CD4-positive, alpha-beta T cell treated with Interleukin-2 at 100 ng/mL for 4 hours (primary cell): ENCODE measurements at places on chromosomes 11 and 22.

GRCh38 chr11:65213322-65214211 lies 31.8 kb downstream of the CAPN1 start:
- peak; percentile 9 for DNase-seq

- DNase-seq: no peak
Observed at GRCh38 chr11:8373519-8374432, 110.1 kb upstream of the LMO1 start.

GRCh38 chr22:28014211-28015045 lies 95.4 kb upstream of the PITPNB start:
- DNase-seq: no peak

DNA sequence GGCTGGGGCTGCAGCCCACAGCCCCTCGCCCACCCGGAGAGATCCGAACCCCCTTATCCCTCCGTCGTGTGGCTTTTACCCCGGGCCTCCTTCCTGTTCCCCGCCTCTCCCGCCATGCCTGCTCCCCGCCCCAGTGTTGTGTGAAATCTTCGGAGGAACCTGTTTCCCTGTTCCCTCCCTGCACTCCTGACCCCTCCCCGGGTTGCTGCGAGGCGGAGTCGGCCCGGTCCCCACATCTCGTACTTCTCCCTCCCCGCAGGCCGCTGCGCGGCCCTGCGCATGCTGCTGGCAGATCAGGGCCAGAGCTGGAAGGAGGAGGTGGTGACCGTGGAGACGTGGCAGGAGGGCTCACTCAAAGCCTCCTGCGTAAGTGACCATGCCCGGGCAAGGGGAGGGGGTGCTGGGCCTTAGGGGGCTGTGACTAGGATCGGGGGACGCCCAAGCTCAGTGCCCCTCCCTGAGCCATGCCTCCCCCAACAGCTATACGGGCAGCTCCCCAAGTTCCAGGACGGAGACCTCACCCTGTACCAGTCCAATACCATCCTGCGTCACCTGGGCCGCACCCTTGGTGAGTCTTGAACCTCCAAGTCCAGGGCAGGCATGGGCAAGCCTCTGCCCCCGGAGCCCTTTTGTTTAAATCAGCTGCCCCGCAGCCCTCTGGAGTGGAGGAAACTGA lies 731 bp downstream of the GSTP1 start:
- no peak for DNase-seq

DNA sequence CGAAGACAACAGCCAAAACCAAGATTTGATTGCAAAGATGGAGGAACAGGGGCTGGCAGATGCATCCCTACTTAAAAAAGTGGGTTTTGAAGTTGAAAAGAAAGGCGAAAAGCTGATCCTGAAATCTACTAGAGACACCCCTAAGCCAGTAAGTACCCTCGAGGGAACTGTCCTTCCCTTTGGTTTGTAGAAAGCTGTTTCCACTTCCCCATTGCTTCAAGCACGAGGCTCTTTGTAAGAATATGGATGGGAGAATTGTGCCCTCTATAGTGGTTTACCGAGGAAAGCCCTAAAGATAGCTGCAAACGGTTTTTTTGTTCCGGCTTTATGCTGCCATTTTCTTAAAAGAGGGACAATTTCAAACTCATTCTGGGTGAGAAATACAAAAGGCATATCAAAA lies 133.9 kb downstream of the WNT7B start:
- DNase-seq: no peak
